Fibroblast of mammary gland (primary cell): ENCODE measurements at places on chromosomes 1 and 21.
A peak's percentile ranks its signal among the peaks of the same experiment; 100 is the strongest.

DNA sequence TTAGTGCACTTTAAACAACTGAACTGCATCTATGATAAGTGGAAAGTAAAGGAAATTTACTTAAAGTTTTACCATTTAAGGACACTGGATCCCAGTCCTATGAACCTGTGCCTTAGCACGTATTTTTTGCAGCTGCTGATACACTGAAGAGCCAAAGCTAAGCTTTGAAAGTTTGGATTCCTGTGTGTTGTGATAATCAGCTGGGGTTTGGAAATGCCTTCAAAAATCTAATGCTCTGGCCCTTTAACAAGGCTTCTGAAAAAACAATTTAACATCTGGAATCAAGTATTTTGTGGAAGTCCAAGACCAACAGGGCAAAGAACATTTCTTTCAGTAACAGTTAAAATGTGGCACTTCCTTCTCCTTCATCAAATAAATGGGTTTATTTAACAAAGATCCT is 51.8 kb downstream of the DDAH1 start:
- peak; percentile 40 for DNase-seq

DNA sequence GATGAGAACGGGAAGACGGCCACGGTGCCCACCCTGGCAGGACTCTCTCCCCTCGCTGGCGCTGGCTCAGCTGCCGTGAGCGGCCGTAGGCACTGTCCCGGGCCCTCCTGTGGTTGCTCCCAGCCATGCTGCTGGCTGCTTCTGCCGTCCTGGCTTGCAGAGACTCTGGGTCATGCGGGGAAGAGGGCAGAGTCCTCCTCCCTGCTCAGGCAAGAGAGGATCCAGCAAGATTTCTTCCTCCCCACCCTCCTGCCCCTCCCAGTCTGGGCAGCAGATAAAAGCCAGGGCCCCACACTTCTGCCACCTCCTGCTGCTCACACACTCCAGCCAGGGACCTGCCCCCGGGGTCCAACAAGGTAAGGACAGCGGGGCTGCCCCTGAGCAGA is 60.1 kb downstream of the AGPAT3 start:
- no peak for DNase-seq

DNA sequence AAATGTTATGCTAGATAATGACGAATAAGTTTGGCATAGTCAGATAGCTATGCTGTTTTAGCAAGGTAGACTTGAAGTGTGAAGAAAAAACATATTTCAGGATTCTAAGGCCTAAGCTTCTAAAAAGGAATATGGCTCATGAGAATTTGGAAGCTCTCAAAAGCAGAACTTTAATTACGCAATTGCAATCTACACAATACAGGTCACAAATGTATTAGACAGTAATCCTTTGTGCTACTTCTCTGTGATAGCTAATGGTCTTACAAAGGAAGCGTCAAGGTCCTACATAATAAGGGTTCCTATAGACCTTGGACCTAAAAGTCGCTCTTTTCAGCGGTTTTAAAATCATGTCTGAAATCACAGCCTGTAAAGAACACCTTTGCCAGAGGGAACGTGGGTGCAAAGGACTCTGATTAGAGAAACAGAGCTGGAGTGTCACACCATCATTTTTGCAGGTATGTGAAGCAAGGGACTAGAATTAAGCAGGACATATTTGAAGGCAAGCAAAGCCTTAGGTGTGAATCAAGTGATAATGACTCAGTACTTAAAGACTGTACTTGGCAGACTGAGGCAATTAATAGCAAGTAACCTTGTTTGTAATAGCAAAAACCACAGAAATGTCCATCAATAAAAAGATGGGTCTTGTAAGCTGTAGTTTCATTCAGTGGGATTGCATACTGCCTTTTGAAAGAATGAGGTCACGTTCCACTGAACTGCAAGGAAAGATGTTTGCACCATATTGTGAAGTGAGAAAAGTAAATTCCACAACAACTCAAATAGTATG is 420.2 kb downstream of the KCTD3 start:
- no peak for DNase-seq

DNA sequence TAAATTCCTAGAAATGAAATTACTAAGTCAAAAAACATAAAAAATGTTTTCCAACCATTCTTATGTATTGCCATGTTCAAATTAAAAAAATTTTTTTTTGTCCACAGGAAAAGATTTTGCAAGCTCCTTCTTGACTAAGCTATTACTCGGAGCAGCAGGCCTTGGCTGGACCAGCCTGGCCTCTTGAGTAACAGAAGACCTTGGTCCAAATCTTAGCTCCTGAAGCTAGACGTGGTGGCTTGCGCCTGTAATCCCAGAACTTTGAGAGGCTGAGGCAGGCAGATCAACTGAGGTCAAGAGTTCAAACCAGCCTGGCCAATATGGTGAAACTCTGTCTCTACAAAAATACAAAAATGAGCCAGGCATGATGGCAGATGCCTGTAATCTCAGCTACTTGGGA is 77.6 kb downstream of the CLSTN1 start:
- peak; percentile 39 for DNase-seq

GRCh38 chr1:218459878-218460711 is 115.0 kb downstream of the TGFB2 start:
- DNase-seq = peak; percentile 84

- no peak for DNase-seq
These were observed 140.0 kb downstream of the SPATA46 start for GRCh38 chr1:162236618-162237017.

DNA sequence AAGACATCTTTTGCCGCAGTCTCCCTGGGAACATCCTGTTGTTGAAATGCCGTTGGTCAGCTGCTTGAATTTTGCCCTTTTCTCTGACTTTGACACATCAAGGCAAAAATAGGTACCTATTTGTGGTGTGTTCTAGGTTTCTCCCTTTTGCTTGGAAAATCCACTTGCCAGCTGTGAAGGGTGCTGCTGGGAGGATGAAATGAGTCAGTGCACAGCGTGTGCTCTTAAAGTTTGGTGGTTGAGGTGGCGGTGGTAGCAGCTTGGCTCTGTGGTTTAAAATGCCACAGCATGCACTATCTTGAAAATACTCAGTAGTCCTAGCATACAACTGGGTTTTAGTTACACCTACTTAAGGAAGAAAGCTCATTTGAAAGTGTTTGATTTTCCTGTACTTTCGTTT is 183.8 kb downstream of the DHRS3 start:
- peak; percentile 76 for DNase-seq

GRCh38 chr1:200873671-200874397 is 1.1 kb downstream of the GPR25 start:
- no peak for DNase-seq

- DNase-seq = no peak
These were observed 27.1 kb upstream of the C1orf105 start for GRCh38 chr1:172393354-172393753.

DNA sequence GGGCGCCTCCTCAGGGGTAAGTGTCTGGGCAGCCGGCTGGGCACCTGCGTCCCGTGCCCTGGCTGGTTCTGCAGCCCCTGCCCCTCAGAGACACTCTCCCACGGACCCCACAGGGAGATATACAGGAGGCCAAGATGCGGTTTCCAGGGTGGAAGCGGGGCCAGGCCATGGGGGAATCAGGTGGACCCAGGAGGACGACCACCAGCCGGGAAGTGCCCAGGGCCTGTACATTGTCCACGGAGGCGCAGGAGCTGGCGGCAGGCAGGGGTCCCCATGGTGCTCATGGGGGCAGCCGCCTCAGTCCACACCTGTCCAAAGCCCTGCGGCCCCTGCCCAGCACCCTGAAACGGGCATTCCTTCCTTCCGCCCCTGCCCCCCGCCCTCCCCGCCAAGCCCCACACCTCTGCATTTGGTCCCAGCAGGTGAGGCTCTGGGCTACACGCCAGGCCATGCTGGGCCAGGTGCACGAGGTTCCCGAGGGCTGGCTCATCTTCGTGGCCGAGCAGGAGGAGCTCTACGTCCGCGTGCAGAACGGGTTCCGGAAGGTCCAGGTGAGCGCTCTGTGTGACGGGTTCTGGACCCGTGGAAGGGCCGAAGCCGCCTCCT is 36.7 kb downstream of the SLC19A1 start:
- no peak for DNase-seq

- no peak for DNase-seq
These were observed 4.9 kb upstream of the TRIM63 start for GRCh38 chr1:26072305-26072704.

DNA sequence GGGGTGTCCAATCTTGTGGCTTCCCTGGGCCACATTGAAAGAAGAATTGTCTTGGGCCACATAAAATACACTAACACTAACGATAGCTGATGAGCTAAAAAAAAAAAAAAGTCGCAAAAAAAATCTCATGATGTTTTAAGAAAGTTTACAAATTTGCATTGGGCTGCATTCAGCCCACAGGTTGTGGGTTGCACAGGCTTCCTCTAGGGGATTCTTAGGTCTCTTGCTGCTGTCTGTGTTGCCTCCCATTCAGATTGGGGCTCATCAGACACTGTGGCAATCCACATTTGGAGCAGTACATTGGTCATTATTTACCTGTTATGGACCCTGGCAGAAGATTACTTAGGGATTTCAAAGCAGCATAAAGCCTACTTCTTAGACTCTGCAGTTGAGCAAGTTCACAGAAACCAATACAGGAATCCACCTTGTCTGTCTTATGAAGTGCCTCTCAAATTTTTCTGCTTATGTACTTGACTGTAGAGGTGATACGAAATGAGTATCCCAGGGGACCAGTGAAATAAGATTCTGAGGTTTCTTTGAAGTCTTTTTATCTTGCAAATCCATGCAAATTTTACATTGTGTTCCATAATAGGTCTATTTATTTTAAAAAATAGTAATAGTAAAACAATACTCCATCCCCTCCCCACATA is 205.5 kb downstream of the RPS6KC1 start:
- no peak for DNase-seq

GRCh38 chr1:27489501-27489972 is 430 bp downstream of the WASF2 start:
- DNase-seq = peak; percentile 36

DNA sequence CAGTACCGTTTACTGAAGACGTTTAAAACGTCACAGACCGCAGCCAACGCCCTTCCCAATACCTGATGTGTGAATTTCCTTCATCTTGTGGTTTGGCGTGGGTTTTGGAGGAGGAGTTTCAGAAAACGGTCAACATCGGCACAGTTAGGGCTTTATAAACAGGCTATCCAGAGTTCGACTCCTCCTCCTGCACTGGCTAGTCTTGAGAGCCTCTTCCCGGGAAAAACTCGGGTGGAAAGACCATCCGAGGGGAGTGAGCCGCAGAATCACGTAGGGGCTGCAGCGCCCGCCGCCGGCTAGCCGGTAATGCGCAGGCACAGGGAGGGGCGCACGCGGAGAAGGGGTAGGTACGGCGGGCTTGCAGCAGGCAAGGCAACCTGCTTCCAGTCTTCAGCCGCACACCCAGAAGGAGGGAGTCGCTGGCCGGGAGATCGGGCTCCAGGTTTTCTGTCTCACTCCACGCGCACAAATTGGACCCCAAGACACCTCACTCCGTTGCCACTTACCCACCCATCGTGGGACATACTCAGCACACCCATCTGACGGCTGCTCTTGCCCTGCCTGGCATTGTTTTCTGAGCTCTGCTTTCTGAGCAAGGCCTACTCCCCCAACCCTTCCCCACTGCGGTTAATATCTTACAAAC is 25.4 kb downstream of the SLC19A2 start:
- peak; percentile 76 for DNase-seq

GRCh38 chr1:242402956-242403355 is 121.5 kb downstream of the PLD5 start:
- DNase-seq = peak; percentile 1

DNA sequence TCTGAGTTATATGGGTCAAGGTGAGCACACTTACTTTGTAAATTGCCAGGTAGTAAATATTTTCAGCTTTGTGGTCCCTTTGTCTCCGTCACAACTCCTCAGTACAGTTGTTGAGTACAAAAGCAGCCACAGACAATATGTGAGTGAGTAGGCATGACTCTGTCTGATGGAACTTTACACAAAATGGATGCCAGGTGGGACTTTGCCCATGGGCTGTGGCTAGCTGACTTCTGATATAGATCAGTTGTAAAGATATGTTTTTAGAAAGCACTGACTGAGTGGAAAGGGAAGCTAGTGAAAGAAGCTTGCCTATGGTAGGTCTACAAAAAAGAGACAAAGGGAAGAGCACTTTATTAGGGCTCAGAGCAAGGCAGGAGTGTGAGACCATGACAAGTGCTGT is 23.1 kb upstream of the IGSF5 start:
- DNase-seq = no peak

- DNase-seq = peak; percentile 31
These were observed 176.7 kb downstream of the OLFM3 start for GRCh38 chr1:101820071-101820470.

GRCh38 chr1:10969971-10970332 is 42.5 kb upstream of the TARDBP start:
- DNase-seq = no peak

DNA sequence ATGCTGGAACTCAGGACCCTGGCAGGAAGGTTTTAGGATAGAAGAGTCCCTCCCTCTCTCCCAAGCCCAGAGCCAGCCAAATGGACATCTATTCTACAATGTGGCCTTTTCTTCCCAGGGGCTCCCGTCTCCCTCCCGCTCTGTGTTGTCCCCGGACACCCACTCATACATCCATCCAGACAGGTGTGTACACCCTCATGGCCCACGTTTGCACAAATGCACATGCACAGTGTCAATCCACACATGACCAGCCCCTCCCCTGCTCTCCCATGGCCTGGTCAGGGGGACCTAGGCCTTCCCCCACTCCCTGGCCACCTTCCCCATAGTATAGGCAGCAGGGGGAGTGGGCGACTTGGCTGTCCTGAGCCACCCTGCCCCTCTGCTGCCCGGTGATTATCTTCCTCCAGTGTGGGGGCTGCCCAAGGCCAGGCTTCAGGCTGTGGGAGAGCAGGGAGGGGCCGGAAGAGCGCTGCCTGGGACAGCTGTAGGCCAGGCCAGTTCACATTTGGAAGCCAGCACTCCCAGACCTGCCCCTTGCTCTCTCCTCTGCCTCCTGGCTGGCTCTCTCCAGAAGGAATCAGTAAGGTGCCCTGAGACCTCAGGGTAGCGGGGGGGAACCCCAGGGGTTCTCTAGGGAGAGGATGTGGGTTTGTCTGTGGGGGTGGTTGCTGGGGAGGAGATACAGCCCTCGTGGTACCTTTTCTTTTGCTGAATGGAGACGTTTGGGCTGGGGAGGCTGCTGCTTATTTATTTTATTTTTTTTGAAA is 4.1 kb upstream of the PTPN7 start:
- no peak for DNase-seq

- DNase-seq = no peak
These were observed 3.0 kb upstream of the DDOST start for GRCh38 chr1:20663969-20664715.

DNA sequence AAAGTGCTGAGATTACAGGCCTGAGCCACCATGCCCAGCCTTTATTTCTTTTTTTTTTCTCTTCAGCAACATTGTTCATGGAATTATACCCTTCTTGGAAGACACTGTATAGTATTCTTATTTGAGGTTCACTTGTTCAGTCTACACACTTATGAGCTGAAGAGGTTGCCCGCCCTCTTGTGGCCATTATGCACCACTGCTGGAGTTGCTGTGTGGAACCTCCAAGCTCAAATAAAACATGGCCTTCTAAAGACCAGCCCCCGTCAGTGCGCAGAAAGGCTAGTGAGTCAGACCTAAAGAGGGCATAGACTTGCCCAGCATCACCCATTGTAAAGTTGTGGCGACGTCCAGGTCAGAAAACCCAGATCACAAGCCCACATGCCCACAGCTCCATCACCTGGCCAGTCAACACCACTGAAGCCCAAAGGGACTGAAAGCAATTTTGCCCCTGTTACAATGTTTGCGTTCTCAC is 20.4 kb downstream of the LURAP1 start:
- DNase-seq = peak; percentile 90

- DNase-seq = no peak
These were observed 7.9 kb upstream of the NBPF1 start for GRCh38 chr1:16621300-16621658.
